ENCODE measurements at places on chromosomes 2 and 18.

- no peak for DNase-seq
Observed at GRCh38 chr18:31410716-31411483, 34.3 kb downstream of the DSG4 start.

GRCh38 chr2:42223067-42223854 is 54.1 kb downstream of the EML4 start:
- no peak for DNase-seq

GRCh38 chr2:155023674-155024073 is 325.2 kb downstream of the KCNJ3 start:
- DNase-seq: no peak

GRCh38 chr2:127754186-127754585 is 52.9 kb downstream of the SFT2D3 start:
- no peak for DNase-seq

DNA sequence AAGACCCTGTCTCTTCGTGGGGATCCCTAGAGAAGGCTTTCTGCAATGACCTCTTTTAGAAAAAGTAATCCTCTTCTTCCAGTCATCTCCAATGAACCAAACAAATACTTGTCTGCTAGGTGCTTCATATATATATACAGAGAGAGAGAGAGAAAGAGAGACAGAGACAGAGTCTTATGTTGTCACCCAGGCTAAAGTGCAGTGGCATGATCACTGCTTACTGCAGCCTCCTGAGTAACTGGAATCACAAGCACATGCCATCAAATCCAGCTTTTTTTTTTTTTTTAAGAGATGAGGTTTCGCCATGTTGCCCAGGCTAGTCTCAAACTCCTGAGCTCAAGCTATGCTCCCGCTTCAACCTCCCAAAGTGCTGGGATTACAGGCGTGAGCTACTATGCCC is 18.6 kb upstream of the PKDCC start:
- no peak for DNase-seq

DNA sequence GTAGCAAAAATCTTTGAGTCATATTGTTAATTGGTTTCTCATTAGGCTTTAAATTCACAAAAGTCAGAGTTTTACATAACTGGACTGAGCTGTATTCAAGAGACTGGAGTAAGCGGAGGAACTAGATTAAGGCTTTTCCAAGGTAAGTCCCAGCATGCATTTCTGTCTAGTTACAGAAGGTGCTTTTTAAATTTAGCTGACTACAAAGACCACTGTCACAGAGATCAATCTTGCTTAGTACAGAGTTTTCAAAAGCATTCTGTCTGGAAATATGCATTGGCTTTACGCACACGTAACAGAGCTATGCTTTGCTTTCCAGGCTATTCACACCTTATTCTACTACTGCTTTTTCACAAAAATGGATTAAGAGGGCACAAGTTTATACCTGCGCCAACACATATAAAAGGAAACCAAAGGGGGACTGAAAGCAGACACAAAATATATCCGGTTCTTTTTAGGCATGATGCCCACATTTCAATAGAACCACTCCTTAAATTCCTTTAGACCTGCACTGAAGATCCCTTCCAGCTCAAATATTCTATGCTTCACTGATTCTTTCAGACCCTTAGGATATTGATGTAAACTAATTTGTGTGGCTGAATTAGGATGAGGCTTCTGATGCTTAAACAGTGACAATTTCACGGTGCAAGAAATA is 560.7 kb upstream of the CRIM1 start:
- no peak for DNase-seq

DNA sequence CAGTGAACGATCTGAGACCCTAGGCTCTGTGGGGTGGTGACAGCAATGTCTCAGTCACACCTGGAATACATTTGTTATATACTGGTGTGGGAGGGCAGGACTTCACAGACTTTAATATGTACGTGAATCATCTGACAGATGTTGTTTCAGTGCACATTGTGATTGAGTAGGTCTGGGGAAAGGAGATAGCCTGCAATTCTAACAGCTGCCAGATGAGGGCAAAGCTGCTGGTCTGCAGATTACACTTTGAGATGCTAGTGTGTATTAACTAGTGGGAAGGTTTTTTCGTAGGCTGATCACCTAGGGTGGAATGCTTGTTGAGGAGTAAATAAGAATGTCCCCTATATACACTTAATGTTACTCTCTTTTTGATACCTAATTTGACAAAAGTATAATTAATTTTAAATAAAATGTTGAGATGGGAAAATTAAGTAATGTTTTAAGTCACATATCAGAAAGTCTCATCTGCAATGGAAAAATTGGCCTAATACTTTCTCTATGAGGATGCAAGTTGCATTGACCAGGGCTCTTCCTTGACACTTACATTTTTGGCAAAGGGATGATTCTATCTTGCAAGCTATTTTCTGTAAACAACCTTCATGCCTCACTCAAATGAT is 496.9 kb upstream of the HNMT start:
- no peak for DNase-seq

- DNase-seq: no peak
Observed at GRCh38 chr2:101989740-101990460, 1.9 kb upstream of the IL1R2 start.

- DNase-seq: no peak
Observed at GRCh38 chr2:118121101-118121500, 32.8 kb downstream of the INSIG2 start.

DNA sequence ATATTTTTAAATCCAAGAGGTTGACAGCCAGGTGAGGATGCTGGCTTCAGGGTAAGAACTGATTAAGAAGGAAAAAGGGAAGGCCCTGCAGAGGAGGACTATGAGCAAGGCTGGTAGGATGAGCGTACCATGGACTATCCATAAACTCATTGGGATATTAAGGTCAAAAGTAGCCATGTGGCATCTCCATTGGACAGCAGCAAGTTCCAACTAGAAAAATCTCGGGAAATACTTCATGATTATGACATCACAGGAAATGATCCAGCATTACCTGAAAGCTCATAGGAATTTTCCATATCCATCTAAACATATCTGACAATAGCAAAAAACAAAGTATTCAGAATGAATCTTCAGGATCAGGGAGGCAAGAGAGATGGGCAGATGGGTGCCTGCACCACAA is 34.2 kb downstream of the TGFA start:
- DNase-seq: no peak

- no peak for DNase-seq
Observed at GRCh38 chr2:96700086-96700485, 39.8 kb downstream of the LMAN2L start.

GRCh38 chr18:55688030-55688429 is 100.0 kb upstream of the TCF4 start:
- no peak for DNase-seq

GRCh38 chr18:50114448-50114847 is 80.5 kb downstream of the MYO5B start:
- DNase-seq: no peak

- DNase-seq: no peak
Observed at GRCh38 chr2:221676566-221677172, 104.6 kb upstream of the EPHA4 start.

DNA sequence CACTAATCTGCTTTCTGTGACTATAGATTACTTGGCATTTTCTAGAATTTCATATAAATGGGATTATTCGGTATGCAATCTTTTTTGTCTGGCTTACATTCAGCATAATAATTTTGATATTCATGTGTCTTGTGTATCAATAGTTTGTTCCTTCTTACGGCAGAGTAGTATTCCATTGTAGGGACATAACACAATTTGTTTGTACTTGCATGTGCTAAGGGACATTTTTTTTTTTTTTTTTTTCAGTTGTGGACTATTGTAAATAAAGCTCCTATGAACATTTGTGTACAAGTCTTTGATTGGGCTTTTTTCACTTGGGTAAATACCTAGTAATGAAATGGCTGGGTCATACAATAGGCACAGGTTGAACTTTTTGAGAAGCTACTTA is 45.1 kb downstream of the ARL5A start:
- no peak for DNase-seq

DNA sequence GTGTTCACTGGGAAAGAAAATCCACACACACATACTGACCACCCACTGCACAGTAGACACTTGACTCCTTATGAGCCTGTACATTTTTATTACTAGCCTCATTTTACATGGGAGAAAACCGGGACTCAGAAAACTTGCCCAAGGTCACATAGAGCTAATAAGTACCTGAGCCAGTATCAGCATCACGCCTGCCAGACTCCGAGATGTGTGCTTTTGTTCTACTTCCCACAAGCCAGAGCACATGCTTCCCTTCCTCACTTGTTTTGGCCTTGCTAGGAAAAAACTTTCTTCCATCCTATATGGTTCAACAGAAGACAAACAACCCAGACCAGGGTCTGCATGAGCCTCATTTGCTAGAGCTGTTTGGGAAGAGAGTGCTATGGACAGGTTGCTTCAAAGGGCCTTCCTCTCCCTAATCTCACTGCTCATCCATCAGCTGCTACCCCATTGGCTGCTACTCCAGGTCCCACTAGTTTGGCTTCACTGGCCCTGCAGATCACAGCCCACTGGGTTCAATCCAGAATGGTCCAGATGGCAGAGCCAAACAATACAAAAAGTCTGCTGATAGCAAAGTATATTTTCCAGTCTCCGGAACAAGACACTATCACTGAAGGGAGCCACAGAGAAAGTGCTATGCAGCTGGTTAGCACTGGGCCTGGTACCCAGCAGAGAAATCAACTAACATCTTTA is 63.9 kb downstream of the STK39 start:
- no peak for DNase-seq

DNA sequence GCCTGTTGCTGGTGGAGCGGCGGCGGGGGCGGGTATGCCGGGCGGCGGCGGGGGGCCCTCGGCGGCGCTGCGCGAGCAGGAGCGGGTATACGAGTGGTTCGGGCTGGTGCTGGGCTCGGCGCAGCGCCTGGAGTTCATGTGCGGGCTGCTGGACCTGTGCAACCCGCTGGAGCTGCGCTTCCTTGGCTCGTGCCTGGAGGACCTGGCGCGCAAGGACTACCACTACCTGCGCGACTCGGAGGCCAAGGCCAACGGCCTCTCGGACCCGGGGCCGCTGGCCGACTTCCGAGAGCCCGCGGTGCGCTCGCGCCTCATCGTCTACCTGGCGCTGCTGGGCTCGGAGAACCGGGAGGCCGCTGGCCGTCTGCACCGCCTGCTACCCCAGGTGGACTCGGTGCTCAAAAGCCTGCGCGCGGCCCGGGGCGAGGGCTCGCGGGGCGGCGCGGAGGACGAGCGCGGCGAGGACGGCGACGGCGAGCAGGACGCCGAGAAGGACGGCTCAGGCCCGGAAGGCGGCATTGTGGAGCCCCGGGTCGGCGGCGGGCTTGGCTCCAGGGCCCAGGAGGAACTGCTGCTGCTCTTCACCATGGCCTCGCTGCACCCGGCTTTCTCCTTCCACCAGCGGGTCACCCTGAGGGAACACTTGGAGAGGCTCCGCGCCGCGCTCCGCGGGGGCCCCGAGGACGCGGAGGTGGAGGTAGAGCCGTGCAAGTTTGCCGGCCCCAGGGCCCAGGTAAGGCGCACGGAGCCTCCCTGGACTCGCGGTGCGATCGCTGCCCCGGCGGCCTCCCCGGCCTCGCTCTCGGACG is 1.0 kb downstream of the ZCCHC2 start:
- peak; percentile 49 for DNase-seq

GRCh38 chr2:157593411-157593810 is 35.3 kb downstream of the ACVR1C start:
- DNase-seq: no peak

DNA sequence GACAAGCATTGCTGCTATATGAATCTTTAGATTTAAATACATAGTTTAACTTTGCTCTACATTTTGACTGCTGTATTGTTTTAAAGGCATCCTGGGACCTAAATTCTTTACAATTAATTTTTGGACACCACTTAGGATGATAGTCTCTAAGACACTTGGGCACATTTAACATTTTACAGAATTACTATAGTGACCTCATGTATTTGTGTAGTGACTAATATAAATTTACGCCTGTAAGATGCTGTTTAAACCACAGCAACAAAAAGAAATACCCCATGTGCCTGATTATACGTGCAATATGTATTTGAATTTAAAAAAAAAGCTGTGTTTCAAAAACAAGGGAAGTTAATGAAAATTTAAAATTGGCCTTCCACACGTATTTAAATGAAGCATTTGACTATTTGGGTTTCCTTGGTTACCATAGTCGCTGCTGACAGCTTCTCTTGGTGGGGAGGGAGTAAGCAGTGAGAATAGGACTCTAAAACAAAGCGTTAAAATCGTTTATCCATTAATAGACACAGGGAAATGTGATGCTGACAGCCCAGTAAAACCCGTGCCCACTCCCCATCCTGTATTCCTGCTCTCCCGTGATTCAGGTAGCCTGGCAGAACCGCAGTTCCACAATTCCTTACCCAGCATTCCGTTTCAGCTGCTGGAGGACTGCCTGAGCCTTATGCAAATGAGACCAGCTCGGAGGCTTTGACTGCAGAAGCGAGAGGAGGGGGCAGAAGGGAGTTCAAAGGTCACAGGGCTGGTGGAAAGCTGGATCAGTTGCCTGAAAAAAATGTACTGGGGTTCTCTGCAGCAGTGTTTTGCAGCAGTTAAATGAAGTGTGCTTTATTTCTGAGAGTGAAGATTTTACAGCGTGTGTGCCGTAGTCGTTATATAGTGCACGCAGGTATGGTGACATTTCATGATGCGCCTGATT is 104.3 kb downstream of the CSRNP3 start:
- no peak for DNase-seq

GRCh38 chr2:76204048-76204447 is 493.3 kb upstream of the GCFC2 start:
- no peak for DNase-seq

GRCh38 chr18:13558124-13558523 is 168.2 kb downstream of the FAM210A start:
- peak; percentile 20 for DNase-seq

DNA sequence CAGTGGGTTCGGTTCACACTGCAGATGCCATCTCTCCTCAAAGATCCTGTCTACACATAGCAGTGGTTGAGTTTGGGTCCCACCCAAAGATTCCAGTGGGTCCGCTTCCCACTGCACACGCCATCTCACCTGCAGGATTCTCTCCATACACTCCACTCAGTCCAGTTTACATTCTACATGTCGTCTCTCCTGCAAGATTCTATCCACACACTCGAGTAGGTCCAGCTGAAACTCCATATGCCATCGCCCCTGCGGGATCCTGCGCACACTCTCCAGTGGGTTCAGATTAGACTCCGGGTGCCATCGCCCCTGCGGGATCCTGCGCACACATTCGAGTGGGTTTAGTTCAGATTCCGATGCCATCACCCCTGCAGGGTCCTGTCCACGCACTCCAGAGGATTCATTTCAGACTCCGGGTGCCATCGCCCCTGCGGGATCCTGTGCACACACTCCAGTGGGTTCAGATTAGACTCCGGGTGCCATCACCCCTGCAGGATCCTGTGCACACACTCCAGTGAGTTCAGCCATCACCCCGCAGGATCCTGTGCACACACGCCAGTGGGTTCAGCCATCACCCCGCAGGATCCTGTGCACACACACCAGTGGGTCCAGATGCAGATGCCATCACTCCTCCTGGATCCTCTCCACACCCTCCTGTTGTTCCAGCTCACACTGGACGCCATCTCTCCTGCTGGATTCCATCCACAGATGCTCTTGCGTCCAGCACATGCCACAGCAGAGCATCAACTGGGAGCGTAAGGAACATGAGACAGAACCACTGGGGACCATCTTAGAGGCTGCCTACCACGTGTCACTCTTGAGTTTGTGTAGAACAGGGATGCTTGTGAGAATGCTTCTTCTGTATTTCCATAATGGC is 3.0 kb upstream of the PXDN start:
- DNase-seq: no peak

GRCh38 chr2:106638043-106638442 is 150.9 kb downstream of the CD8B2 start:
- no peak for DNase-seq

GRCh38 chr2:216478151-216478550 is 20.5 kb upstream of the RPL37A start:
- DNase-seq: no peak

Data from stimulated activated CD4-positive, alpha-beta T cell treated with anti-CD3 and anti-CD28 coated beads, Interleukin-1b, Interleukin-23, amount 100 ng/mL, for 4 hours (primary cell).